ENCODE measurements at places on chromosomes 5 and 9.

GRCh38 chr9:37611014-37611413 lies 18.6 kb upstream of the TOMM5 start:
- DNase-seq, result no peak

GRCh38 chr9:87836951-87837705 lies 45.5 kb upstream of the SPATA31E1 start:
- no peak for DNase-seq

DNA sequence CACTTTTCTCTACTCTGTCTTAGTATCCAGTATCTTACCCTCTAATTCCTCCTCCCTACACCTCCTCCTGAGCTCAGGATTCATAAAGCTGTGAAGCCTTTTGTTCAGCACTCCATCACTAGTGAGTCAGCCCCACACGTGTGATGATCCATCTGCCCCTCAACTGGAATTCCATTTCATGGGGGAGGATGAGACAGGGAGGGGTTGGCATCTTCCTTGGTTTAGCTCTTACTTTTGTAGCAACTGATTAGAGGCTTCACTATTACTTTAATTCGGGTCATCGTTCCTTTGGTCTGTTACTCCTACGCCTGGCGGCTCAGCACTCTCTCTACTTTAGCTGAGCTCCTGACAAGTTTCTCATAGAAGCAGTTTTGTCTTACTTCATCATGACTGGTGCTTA lies 11.8 kb downstream of the BTNL8 start:
- DNase-seq, result no peak

GRCh38 chr5:108749128-108749861 lies 1.6 kb downstream of the FER start:
- DNase-seq, result peak; percentile 65

- DNase-seq, result no peak
Measured at GRCh38 chr5:14900693-14901461, 29.3 kb upstream of the ANKH start.

DNA sequence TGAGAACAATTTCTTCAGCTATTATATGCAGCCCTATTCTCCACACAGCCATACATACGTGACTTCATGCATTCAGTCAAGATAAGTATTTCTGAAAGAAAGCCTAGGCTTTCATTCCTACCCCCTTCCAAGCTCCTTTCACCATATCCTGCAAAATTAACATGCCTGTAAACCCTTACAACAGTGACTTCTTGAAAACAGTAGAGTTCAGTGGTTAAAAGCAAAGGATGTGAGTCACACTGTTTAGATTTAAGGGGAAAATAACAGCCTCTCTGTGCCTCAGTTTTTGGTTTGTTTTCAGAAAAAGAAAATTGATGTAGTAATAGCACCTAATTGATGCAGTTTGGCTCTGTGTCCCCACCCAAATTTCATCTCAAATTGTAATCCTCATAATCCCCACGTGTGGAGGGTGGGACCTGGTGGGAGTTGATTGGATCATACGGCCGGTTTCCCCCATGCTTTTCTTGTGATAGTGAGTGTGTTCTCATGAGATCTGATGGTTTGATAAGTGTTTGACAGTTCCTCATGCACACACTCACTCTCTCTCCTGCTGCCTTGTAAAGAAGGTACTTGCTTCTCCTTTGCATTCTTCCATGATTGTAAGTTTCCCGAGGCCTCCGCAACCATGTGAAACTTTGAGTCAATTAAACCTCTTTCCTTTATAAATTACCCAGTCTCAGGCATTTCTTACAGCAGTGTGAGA lies 264.8 kb downstream of the CETN3 start:
- no peak for DNase-seq
